GM23248 (cell line): ENCODE measurements at places on chromosomes 6 and 20.

- no peak overlapping the region for H3K4me3 ChIP-seq
- H3K27ac ChIP-seq: no peak overlapping the region
- no peak for DNase-seq
- no peaks in the 10 kb centered on the region for H3K27me3 ChIP-seq
- peaks cover 14% of the 10 kb centered on the region for H3K4me1 ChIP-seq
- no peaks in the 10 kb centered on the region for H3K36me3 ChIP-seq
Measured at GRCh38 chr6:144675231-144675861, 390.2 kb downstream of the UTRN start.

GRCh38 chr20:62558779-62559178, 83.0 kb upstream of the GATA5 start:
- H3K4me1 ChIP-seq: no peaks in the 10 kb centered on the region
- no peaks in the 10 kb centered on the region for H3K36me3 ChIP-seq
- no peak overlapping the region for H3K4me3 ChIP-seq
- DNase-seq: no peak
- peaks cover 72% of the 10 kb centered on the region for H3K27me3 ChIP-seq
- H3K27ac ChIP-seq: no peak overlapping the region

DNA sequence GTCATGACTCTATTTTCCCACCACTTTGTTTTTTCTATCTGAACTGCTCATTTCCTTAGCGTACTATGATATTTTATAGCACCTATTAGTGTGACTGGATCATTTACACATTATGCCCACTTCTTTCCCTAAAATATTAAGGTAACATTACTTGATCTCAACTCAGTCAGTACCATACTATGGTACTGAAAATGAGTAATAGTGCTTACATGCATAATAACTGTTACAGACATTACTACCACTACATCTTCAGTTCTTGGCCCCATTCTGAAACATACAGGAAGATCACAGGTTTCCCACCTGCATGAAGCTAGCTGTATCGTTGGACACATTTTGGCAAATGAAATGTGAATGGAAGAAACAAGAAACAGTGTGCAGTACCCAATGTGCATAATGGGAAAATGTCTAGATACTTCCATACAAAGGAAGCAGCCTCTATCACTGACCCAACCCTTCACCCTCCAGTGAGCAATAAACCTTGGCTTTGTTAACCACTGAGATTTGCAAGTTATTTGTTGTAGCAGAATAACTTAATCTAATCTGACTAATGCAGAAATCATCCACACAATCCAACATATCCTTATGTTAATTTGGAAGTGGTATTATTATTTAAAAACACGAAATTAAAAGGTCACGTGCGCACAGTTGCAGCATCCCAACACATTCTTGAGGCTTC, 108.6 kb upstream of the DOK5 start:
- no peaks in the 10 kb centered on the region for H3K36me3 ChIP-seq
- no peaks in the 10 kb centered on the region for H3K4me1 ChIP-seq
- H3K4me3 ChIP-seq: no peak overlapping the region

DNA sequence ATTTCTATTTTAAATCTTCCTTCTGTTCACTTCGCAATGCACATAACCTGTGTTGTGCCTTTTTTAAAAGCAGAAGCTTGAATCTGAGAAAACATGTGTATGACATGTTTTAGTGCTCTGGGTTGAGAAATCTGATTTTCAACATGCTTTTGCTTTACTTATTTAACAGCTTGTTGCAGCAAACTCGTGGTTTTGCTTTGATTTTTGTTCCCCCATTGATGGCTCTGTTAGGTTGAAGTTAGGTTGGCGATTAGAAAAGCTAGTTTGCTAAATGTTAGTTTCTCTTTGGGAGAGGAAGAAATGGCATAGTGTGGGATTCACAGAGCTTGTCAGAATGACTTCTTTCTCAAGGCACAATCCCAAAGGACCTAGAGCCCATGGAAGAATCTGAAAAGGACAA, 170.8 kb downstream of the TMEM242 start:
- H3K4me3 ChIP-seq: no peak overlapping the region
- H3K4me1 ChIP-seq: peaks cover 37% of the 10 kb centered on the region
- H3K27me3 ChIP-seq: no peaks in the 10 kb centered on the region
- no peaks in the 10 kb centered on the region for H3K36me3 ChIP-seq

GRCh38 chr6:170273681-170274080, 17.2 kb downstream of the DLL1 start:
- no peak overlapping the region for H3K27ac ChIP-seq
- H3K4me1 ChIP-seq: no peaks in the 10 kb centered on the region
- peaks cover 12% of the 10 kb centered on the region for H3K27me3 ChIP-seq
- H3K36me3 ChIP-seq: no peaks in the 10 kb centered on the region
- no peak overlapping the region for H3K4me3 ChIP-seq

DNA sequence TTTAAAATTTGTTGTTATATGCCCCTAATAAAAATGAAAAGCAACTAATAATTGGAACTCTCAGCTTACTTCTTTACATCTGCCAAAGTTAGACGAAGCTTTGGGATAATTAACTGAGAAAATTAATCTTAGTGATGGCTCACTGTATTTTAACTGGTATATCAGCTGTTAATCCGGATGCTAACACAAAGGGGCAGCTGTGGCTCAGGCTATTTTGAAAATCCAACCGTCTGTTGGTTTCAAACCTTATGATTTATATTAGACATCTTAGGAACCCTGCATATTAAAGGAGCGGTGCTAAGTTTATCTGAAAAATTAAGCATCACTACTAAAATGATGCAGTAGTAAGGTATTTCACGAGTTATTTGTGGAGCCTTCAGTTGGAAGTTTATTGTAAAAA, 96.6 kb downstream of the AKAP7 start:
- H3K27ac ChIP-seq: no peak overlapping the region
- H3K27me3 ChIP-seq: no peaks in the 10 kb centered on the region
- no peaks in the 10 kb centered on the region for H3K4me1 ChIP-seq
- H3K36me3 ChIP-seq: no peaks in the 10 kb centered on the region
